DMS79 treated with DMSO at 0.1 percent for 48 hours (cell line): ENCODE measurements at places on chromosomes 16 and 17.

GRCh38 chr16:21162661-21163151 lies 4.2 kb downstream of the LDAF1 start:
- DNase-seq: peak; percentile 14

GRCh38 chr17:62767997-62768396 lies 40.1 kb downstream of the MARCHF10 start:
- no peak for DNase-seq

- DNase-seq: no peak
Observed at GRCh38 chr16:83723244-83723643, 84.5 kb upstream of the HSBP1 start.

DNA sequence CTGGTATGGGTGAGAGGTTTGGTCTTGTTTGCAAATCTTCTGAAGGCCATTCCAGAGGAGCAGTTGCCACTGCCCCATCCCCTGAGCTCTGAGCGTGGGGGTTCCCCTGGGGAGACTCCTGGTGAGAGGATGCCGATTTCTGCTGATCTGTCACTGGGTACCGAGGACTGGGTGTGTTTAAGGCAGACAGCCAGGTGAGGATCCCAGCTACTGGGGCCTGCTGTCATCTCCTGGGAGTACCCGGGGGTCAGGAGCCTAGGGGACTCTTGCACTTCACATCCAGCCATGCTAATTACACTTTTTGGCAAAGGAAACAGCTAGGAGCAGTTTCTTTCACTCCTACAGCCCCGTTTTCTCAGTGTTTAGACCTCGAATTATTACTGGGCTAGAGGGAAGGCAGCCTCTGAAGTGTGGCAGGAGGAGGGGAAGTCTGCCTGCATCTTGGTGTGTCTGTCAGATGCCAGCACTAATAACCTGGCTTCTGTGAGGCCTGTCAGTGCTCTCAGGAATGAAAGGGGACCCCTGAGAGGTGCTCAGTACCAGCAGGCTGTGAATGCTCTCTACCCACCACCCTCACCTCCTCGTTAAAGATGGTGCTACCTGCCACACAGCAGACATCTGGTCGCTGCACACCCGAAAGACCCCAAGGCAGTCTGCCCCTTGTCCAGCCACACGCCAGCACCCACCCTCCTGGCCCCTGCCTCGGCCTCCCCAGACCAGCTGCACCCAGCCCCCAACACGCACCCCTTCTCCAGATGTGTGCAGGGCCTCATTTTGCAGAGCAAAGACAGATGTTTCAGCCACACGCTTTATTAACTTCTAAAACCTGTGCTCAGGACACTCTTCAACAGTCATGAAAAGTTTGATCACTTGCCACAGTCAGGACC lies 43.2 kb downstream of the SNX20 start:
- no peak for DNase-seq

- peak; percentile 44 for DNase-seq
Observed at GRCh38 chr17:74961657-74962350, 10.8 kb downstream of the HID1 start.

GRCh38 chr17:81365601-81366585 lies 29.4 kb upstream of the BAHCC1 start:
- DNase-seq: peak; percentile 72

DNA sequence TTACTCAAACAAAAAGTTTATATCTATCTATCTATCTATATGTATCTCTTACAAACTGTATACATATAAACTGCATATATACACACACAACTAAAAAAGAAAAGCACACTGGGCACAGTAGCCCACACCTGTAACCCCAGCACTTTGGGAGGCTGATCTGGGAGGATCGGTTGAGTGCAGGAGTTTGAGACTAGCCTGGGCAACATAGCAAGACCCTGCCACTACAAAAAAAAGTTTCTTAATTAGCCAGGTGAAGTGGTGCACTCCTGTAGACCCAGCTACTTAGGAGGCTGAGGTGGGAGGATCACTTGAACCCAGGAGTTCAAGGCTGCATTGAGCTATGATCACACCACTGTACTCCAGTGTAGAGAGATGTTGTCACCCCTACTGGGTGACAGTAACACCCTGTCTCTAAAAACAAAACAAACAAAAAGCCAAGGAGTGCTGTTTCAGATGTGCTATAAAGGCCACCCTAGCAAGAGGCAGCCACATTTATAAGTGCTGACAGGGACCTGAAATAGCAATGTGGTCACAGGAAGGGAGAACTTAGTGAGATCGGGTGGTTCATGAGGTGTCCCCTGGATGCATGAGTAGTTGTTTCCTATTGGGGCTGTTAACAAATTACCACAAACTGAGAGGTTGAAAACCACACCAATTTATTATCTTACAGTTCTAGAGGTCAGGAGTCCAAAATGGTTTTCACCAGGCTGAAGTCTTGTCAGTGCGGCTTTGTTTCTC lies 4.8 kb downstream of the CD2BP2 start:
- DNase-seq: no peak

GRCh38 chr16:23365602-23366240 lies 63.6 kb downstream of the SCNN1B start:
- no peak for DNase-seq

DNA sequence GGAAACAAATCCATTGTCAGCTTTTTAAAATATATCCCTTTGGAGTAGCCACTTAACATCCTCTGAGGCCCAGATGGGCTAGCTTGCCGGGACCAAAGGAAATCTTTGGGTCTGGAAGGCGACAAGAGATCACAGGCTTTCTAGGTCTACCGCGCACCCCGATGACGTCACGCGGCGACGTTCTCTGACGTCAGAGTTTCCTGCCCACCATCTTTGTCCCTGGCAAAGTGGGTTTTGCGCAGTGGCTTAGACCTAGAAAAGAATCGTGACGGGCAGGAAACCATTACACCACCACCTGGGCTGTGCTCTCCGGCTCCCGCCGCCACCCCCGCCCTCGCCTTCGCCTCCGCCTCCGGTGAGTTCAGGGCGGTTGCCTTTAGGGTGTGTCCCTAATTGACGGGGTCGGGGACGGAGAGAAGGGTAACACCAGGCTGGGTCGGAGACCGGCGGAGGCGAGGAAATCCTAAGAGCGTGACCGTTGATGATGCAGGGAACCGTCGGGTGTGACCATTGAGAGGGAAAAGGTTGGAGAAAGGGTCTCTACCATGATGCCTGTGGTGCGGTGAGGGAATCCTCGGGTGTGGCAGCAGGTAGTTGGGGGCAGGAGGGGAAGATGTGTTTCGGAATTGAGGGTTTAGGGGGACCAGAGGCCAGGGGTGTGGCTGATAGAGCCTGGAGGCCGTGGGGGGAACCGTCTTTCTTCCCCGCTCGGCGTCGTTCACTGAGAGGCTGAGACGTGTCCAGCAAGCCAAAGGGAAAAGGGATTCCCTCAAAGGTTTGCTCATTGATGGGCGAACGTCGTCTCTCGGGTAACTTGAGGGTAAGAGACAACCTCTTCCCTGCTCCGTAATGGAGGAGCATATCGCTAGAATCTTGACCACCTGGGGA lies at the start of gene AP2B1:
Gene AP2B1 (plus strand): TSS at position 249 of the 888 bp plus-strand sequence. CDS start 6,709 bp downstream, outside the sequence.
- DNase-seq: peak; percentile 95

- DNase-seq: no peak
Observed at GRCh38 chr16:4501071-4501478, 24.9 kb downstream of the HMOX2 start.

GRCh38 chr17:26774291-26775218 lies 519.4 kb upstream of the WSB1 start:
- DNase-seq: no peak

DNA sequence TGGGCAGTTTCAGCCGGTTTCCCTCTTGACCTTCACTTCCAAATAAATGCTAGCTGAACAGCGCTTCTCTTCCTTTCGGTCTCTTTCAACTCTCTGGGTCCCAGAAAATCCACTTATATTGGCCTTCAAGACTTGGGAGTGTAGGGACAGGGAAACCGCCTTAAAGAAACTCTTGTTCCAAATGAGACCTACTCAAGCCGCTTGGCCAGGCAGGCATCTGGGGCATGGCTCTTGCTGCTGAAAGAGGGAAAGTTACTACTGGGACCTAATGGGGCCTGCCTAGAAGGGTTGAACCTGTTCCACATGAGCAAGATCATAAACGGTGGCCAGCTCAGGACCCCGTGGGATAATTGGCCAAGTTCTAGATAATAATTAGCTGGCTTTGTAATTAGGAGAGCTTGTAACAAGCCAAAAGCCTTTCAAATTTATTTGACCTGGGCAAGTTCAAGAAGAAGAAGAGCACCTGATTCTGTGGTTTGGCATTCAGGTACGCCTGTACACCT lies 13.2 kb downstream of the CDH1 start:
- DNase-seq: no peak

GRCh38 chr16:11651796-11652195 lies 16.5 kb upstream of the SNN start:
- no peak for DNase-seq

DNA sequence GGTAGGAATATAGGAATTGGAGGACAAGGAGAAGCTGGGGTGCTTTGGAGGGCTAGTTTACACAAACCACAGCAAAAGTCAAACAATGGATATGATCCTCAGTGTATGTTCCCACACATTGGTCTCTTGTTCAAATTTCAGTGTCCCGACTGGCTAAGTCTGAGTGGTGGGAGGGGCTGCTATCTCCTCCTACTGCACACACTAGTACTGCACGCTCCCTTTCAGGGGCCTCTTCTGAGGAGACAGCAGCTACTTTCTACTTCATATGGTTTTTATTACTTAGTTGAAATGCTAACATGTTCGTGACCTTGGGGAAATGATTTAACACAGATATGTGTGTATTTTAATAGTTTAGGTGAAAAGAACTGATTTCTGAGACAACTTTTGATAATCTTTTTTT lies 18.8 kb upstream of the KRT10 start:
- DNase-seq: no peak

GRCh38 chr16:66175636-66176035 lies 190.9 kb upstream of the CDH5 start:
- no peak for DNase-seq

DNA sequence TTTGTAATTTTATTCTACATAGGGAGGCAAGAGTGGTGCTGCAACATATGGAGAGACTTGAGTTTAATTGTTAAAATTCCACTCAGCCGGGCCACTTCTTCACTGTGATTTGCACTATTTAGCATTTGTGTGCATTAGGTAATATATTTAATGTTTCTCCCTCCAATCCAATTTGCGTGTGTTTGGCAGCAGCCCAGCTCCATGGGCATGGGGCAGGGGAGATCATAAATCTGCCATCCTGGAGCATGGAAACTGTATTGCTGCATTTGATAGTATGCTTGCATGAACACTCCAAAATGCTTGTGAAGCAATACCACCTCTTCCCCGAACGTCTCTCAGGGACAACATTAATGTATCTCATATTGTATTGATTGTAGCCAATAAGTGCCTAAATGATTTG lies 339.1 kb upstream of the RBFOX1 start:
- peak; percentile 78 for DNase-seq

DNA sequence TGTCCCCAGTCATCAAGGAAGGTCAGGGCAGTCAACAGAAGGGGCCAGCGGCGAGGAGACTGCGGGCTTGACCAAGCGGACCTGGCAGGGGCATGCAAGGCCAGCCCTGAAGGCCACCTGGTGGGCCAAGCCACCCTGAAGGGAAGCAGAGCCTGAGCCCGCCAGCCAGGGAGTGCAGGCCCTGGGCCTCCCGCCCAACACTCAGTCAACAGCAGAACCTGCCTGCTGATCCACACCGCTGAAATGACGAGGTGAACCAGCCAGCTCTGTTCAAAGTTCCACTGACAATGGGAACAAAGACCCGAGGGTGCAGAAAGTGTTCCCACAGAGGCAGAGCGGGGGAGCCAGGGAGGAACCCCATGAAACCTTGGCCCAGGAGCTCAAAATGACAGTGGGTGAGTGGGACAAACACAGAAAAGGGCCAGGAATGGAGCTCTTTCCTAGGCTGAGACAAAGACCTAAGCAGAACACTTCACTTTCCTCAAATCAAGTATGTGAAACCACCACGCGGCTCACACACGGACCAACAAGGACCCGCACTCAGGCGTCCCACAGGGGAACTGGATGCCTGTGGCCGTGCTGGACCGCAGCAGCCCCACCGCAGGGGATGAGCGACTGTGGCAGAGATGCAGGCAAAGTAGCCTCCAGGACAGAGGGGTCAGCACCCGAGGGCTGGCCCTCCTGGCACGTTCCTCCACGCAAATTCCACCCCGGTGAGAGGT lies 12.0 kb downstream of the AXIN1 start:
- no peak for DNase-seq

GRCh38 chr17:72542317-72542716 lies 421.5 kb downstream of the SOX9 start:
- no peak for DNase-seq

DNA sequence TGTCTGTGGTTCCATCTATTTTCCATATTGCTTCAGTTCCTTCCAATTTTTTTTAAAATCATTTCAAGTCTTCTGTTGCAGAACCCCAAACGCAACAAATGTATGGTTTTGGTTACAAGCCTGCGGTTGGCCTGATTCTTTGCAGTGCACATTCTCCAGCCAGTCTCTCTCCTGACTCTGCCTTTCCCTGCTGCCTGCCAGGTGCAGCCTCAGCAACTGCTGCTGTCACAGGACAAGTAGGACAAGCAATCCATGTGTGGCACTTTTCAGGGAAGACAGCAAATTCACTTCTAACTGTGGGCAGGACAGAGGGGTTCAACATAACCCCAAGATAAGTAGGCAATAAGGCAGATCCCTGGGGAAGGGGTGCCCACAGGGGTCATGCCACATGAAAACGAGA lies 24.2 kb downstream of the EMP2 start:
- no peak for DNase-seq

- DNase-seq: no peak
Observed at GRCh38 chr17:73720187-73720834, 76.1 kb upstream of the SDK2 start.

- DNase-seq: no peak
Observed at GRCh38 chr17:33229499-33229898, 63.6 kb downstream of the ASIC2 start.

DNA sequence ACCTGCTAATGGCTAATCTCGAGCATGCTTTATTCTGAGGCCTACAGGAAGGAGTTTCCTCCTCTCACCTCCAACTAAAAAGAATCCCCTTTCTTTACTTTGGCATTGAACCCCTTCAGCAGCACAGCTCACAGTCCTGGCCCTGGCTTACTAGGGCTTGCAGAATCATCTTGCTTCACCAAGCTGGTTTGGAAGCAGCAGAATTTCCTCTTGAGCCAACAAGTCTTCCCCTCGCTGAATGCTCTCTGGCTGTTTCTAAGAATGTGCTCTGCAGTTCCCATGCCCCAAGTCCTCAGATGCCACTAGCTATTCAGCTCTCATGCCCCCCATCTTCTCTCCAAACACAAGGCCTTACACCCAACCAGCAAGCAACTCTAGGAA lies 271.2 kb downstream of the NTN1 start:
- no peak for DNase-seq

DNA sequence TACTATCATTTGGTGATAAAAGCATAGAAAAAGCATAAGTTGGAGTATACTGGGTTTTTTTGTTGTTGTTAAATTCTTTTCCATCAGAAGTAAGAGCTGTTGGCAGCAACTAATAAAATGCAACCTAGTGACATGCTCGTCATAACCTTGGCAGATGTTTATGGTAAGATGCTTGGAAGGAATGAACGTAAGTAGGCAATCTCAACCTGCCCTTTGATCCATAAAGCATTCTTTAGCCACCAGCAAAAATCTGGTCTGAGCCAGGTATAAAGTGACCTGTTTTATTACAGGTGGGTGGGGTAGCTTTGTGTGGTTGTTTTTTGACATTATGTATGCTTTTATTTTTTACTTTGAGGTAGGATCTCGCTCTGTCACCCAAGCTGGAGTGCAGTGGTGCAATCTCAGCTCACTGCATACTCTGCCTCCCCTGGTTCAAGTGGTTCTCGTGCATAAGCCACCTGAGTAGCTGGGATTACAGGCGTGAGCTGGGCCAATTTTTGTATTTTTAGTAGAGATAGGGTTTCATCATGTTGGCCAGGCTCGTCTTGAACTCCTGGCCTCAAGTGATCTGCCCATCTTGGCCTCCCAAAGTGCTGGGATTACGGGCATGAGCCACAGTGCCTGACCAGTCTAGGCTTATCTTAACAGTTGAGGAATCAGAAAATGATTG lies 22.0 kb downstream of the WSB1 start:
- DNase-seq: peak; percentile 83
